ENCODE measurements at places on chromosomes 7 and 10.

DNA sequence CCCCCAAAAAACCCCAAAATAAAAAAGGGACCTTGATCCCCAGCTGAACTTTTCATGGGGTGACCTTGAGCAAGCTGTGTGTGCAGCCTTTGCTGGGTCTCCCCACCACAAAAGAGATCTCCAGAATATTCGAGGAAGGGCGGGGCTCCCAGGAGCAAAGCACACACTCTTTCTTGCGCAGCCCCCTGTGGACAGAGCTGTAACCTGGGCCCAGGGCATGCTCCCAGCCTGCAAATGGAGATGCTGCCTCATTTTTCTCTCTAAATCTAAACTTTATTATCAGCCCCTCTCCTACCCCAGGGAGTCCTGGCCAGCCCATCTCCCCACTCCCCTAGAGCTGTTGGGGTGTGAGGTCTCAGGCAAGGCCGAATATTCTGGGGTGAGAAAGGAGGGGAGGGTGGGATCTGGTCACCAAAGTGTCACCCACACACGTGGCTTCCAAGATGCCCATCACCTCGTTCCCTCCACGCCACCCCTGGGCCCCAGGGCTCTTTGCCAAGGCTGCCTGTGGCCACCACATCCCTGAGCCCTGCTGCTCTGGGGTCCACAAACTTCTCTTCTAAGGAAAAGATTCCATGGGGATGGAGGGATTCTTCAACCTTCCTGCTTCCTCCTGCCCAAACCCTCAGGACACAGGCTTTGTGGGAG, 1.7 kb upstream of the CALML3 start:
- DNase-seq: no peak

DNA sequence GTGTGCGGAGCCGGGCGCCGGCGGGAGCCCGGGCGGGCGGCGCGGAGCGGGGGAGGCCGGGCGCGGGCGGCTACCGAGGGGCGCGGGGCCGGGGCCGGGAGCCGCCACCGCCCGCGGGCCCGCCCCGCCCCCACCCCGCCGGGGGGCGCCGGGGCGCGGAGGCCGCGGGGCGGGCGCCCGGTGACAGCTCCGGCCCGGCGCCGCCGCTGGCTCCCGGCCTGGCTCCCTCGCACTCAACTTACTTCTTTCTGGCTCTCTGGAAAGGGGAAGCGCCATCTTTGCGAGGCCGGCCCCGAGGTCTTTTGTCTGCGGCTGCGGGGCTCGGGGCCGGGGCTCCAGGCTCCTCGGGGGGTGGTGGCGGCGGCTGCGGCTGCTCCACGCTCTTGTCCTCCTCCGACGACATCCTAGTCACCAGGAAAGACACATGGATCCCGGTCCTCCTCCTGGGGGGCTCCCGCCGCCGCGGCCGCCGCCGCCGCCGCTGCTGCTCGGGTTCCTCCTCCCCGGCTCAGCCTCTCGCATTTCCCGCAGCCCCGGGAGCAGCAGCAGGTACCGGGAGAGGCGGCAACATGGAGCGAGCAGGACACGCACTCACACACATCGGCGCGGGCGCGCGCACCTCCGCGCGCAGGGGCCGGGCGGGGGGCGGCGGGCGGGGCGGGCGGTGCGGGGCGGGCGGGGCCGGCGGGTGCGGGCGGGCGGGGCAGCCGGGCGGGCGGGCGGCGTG, at the start of gene KMT2C:
Gene KMT2C (minus strand): TSS at position 620 of the 727 bp plus-strand sequence. CDS start 217 bp downstream, at position 403.
- peak; percentile 65 for DNase-seq

- DNase-seq: no peak
Observed at GRCh38 chr7:127209886-127210285, 42.9 kb downstream of the GRM8 start.

- DNase-seq: no peak
Observed at GRCh38 chr10:17161775-17162174, 32.2 kb upstream of the CUBN start.

DNA sequence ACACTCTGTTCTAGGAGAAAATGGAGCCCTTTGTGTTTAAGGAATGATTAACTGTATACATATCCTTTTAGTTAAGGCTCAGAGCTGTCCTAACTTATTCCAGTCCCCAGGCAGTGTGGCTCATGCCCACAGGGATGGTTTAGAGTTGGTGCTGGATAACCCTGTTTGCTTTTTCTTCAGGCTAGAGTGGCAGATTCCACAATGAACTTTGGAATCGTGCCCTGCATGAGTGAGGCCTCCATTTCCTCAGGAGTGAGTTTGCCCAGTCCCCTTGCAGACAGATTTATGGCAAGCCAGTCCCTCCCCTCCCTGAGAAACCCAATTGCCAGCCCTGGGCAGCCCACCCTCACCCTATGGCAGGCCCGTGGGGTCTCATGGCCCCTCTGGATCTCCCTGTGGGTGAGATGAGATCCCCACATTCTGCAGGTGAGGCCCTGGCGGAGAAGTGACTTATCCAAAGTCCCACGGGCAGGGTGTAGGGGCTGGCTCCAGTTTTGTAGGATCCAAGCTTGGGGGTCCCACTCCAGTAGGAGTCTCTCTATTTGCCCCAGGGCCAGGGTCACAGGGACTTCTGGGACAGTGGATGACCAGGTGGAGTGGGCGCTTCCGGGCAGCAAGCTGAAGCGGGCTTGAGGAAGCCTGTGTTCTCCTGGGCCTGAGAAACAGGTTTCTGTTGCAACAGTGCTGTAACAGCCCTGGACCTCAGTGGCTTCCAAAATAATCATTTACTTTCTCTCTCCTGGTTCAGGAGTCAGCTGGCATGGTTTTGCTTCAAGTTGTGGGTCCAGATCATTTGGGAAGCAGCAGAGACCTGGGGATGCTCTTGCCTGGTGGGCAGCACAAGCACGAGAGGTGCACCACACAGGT, 9.0 kb upstream of the COMTD1 start:
- DNase-seq: no peak

- no peak for DNase-seq
Observed at GRCh38 chr7:87060288-87060537, 759 bp upstream of the ELAPOR2 start.

- DNase-seq: peak; percentile 66
Observed at GRCh38 chr10:92240289-92241157, 50.4 kb downstream of the CPEB3 start.

DNA sequence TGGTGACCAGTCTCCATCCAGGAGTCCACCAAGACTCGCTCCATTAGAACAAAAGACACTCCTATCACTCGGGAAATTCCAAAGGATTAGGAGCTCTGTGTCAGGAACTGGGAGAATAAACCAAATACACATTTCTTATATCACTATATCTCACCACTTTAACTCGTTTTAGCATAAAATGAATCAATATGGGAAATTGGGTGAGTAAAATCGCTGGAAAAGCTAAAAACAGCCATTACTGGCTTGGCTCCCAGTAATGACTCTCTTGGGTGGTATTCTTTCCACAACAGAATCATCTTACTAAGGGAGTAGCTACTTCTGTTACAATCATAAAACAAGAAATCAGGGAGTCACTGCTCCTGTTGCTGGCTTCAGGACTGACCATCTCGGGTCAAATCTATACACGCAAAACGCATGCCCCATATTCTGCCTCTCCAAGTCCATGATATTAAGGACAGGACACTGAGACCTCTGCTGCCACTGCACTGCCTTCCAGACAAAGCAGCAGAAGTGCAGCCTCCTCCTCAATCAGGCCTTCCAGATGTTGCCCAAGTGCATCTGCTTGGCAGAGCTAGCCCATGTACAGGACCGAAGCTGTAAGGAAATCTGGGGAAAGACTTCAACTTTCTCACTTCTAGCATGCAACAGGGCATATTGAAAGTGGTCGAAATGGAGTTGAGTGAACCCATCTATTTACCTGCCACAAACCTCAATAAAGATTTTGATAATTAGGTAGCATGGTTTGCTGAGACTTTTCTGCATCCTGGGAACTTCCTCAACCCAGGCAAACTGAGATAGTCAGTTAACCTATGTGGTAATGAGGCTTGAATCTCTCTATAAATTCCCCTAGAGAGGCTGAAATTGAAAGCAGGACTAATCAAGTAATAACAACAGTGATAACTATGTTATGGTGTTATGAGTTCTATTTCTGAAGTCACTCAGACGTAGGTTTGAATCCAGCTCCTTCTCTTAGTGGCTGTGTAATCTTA, 14.4 kb upstream of the PANK1 start:
- no peak for DNase-seq

DNA sequence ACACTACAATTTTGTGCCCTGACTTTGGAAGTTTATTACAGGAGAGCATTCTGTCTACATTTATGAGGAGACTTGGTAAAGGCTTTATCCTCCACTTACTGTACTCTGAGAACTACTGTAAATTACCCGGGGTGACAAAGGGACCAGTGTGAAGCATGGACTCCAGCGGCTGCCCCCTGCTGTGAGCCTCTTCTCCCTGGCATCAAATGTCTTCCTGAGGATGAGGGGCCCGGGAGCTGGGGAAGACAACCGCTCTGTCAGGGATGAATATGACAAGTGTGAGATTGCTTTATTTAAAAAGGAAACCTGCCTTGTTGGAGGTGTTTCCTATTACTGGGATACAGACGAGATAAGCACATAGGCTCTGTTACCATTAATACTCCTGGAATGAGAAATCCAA, 714.8 kb downstream of the CCSER2 start:
- DNase-seq: no peak

DNA sequence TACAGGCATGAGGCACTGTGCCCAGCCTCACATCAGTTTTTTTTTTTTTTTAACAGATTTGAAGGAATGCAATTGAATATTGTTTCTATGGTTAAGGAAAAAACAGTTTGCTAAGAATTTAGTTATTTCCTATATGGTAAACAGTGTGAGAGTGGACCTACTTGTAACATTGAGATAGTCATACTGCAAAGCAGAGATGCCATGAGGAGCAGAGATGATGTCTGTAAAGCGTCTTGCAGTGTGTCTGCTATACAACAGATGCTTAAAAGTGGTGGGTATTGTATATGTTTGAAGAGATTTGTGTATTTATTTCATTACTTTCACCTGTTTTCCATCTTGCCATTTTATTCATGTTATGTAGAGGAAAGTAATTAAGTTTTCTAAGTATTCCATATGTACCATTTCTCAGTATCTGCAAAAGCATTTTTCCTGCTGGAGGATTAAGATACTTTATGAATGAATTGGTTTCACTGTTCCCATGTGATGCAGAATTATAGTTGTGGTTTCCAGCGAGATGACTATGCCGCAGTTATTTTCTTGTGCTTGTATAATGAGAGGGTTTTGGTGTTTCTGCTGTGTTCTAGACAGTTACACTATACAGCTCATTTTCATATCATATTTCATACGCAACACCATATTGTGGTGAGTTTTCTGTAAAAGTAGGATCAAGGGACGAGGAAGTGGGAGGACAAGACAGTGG, 26.6 kb downstream of the TET1 start:
- DNase-seq: no peak

GRCh38 chr10:12214763-12215218, 18.8 kb downstream of the CDC123 start:
- peak; percentile 76 for DNase-seq

- peak; percentile 64 for DNase-seq
Observed at GRCh38 chr7:138460649-138461607, 869 bp downstream of the TRIM24 start.

GRCh38 chr7:30082686-30083085, 52.1 kb upstream of the MTURN start:
- DNase-seq: no peak

- DNase-seq: no peak
Observed at GRCh38 chr10:60517805-60518204, 128.1 kb upstream of the ANK3 start.

- DNase-seq: no peak
Observed at GRCh38 chr7:4137552-4137951, 544.5 kb upstream of the FOXK1 start.

Data from dermis blood vessel endothelial cell (primary cell).